Aorta (tissue), 5 donors: ENCODE measurements at places on chromosomes 5 and 9. TPM values are rescaled to one million over a fixed set of nuclear protein-coding genes. Genes with fewer than 3 reads are reported as not detected.

DNA sequence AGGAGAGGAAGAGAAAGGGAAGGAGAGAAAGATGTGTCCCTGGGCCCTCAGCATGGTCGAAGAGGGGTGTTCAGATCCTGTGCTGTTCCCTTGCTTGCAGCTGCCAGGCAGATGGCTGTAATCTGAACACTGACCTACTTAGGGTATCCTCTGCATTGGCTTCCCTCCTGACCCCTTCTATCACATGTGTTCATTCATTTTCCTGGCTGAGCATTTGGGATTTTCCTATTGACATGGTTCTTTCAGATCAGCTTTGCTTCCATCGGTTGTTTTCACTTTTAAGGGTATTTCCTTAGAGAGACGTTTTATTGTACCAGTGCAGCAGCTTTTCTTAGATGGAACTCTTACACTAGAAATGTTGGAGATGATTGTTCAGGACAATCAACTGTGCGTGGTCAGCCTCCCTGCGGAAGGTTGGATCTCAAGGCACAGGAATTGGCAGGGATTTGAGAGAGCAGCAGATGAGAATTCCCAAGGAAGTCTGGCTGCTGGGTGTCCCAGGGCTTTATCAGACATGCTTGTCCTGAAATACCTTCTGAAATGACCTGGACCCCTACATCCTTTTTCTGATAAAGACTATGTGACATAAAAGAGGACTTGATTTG lies 26.0 kb downstream of the ACTBL2 start:
- H3K4me3 ChIP-seq, result no peak overlapping the region
- H3K36me3 ChIP-seq, result no peaks in the 10 kb centered on the region
- DNase-seq, result no peak
- H3K4me1 ChIP-seq, result peaks cover 7% of the 10 kb centered on the region
- H3K27me3 ChIP-seq, result no peaks in the 10 kb centered on the region
- no peak overlapping the region for H3K27ac ChIP-seq

DNA sequence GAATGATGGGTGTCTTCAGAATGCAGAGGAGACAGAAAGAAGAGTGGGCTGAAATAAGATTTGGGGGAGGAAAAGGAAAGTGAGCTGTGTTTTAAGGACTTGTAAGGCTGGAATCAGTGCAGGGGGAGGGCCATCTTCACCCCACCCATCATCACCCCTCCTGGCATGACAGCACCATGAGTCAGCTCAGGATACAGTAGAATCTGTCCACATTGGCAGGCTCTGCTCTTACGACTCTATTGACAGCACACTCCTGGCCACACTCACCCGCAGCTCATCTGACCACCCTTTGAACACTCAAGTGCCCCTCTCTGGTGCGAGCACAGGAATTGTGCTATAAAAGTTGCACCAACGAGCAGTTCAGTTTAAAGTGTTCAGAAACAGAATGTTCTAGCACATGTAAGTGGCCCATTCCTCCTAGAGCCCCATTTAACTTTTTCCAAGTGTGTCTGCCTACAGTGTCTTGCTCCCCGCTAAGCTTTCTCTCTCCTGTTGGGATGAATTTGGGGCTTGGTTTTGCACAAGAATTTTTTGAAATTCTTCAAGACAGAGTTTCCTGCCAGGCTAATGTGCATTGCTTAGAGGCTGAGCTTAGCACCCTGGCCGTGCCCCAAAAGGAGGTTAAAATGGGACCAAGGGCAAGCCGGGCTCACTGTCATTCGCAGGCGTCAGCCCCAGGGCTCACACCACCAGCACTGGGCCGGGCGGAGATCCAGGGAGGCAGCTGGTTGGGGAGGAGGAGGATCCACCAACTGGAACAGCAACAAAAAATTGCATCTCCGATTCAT lies 12.0 kb downstream of the ADRA1B start:
- no peaks in the 10 kb centered on the region for H3K27me3 ChIP-seq
- no peak for DNase-seq
- no peak overlapping the region for H3K27ac ChIP-seq
- H3K4me3 ChIP-seq, result no peak overlapping the region

GRCh38 chr9:123658792-123659191 lies 271.1 kb downstream of the DENND1A start:
- no peak overlapping the region for H3K4me3 ChIP-seq
- H3K27me3 ChIP-seq, result no peaks in the 10 kb centered on the region
- no peak for DNase-seq
- no peaks in the 10 kb centered on the region for H3K36me3 ChIP-seq
- H3K27ac ChIP-seq, result no peak overlapping the region
- H3K4me1 ChIP-seq, result no peaks in the 10 kb centered on the region

- DNase-seq, result no peak
- no peaks in the 10 kb centered on the region for H3K36me3 ChIP-seq
- H3K27ac ChIP-seq, result no peak overlapping the region
- H3K4me1 ChIP-seq, result no peaks in the 10 kb centered on the region
- H3K4me3 ChIP-seq, result no peak overlapping the region
These were observed 119.1 kb upstream of the TBC1D2 start for GRCh38 chr9:98374385-98375051.

DNA sequence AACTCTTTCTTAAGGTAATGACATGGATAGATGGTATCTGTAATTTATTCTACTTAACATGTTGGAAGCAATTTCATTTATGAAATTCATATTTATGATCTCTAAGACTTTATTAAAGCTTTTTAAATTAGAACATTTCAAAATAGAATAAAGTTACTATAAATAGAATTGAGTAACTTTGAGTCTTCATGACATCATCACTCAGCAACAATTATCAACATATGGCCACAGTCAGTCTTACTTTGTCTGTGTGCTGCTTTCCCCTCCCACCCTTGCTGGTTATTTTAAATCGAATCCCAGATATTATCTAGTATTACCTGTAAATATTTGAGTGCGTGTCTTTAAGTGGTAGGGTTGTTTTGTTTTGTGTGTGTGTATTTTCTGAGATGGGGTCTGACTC lies 65.2 kb downstream of the IPO11 start:
- H3K27me3 ChIP-seq, result no peaks in the 10 kb centered on the region
- H3K4me3 ChIP-seq, result no peak overlapping the region
- no peak for DNase-seq
- no peaks in the 10 kb centered on the region for H3K4me1 ChIP-seq
- H3K36me3 ChIP-seq, result no peaks in the 10 kb centered on the region

DNA sequence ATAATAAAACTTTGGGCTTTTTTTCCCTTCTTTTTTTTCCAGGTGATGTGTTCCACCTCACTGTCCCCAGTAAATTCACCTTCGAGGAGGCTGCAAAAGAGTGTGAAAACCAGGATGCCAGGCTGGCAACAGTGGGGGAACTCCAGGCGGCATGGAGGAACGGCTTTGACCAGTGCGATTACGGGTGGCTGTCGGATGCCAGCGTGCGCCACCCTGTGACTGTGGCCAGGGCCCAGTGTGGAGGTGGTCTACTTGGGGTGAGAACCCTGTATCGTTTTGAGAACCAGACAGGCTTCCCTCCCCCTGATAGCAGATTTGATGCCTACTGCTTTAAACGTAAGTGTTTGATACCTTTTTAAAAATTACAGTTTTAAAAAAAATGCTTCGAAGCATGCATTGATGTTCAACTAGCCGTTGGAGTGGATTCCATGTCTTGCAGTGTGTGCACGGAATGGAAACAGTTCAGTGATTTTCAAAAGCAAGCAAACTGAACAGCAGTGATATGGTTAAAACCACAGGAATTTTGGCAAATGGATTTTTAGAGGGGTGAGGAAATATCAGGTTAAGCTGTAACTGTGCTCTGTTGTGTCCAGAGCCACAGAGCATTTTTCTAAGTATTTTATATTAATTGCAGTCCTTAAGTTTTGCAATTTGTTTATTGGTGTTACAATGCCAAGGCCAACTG lies 40.7 kb downstream of the VCAN start:
- H3K4me1 ChIP-seq, result peaks cover 5% of the 10 kb centered on the region
- H3K27ac ChIP-seq, result no peak overlapping the region
- no peak overlapping the region for H3K4me3 ChIP-seq

GRCh38 chr5:179177711-179178575 lies 117.8 kb downstream of the ZNF354C start:
- no peak overlapping the region for H3K27ac ChIP-seq
- H3K27me3 ChIP-seq, result no peaks in the 10 kb centered on the region
- no peaks in the 10 kb centered on the region for H3K4me1 ChIP-seq
- no peak overlapping the region for H3K4me3 ChIP-seq
- no peaks in the 10 kb centered on the region for H3K36me3 ChIP-seq
- DNase-seq, result peak; percentile 38

DNA sequence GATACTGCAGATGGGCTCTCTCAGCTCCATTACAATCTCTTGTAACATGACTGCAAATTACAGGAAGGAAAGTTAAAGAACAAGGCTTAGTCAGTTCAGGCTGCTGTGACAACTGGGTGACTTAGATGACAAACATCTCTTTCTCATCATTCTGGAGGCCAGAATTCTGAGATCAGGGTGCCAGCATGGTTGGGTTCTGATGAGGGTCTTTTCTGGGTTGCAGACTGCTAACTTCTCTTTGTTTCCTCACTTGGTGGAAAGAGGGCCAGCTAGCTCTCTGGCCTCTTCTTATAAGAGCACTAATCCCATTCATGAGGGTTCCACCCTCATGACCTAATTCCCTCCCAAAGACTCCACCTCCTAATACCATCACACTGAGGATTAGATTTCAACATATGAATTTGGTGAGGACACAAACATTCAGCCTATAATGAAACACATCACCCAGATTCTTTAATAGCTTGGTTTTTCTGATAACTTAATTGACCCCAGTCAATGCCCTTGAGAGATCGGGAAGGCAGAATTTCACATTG lies 73.6 kb upstream of the MAMDC2 start:
- no peak for DNase-seq
- no peaks in the 10 kb centered on the region for H3K4me1 ChIP-seq
- no peak overlapping the region for H3K27ac ChIP-seq

- DNase-seq, result no peak
- H3K27me3 ChIP-seq, result no peaks in the 10 kb centered on the region
- H3K27ac ChIP-seq, result no peak overlapping the region
- no peaks in the 10 kb centered on the region for H3K36me3 ChIP-seq
These were observed 470.5 kb downstream of the PDE4D start for GRCh38 chr5:59423021-59423420.

DNA sequence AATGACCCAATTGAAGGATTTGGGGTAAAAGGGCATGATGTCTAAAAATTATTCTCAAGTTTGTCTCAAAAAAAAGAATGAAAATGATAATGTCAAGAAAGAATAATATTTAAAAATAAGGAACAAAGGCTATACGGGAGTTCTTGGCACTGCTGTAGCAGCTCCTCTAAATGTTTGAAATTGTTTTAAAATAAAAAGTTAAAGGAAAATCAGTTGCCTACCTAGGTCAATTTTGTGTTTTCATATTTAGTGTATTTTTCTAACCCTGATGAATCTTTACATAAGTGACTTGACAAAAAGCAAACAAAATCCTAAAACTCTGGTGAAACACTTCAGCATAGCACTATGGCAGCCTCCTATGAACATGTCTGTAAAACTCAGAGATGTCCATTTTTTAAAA lies 56.4 kb downstream of the ALDH1A1 start:
- H3K27me3 ChIP-seq, result no peaks in the 10 kb centered on the region
- H3K4me3 ChIP-seq, result no peak overlapping the region
- H3K27ac ChIP-seq, result no peak overlapping the region
- H3K4me1 ChIP-seq, result no peaks in the 10 kb centered on the region
- DNase-seq, result no peak

DNA sequence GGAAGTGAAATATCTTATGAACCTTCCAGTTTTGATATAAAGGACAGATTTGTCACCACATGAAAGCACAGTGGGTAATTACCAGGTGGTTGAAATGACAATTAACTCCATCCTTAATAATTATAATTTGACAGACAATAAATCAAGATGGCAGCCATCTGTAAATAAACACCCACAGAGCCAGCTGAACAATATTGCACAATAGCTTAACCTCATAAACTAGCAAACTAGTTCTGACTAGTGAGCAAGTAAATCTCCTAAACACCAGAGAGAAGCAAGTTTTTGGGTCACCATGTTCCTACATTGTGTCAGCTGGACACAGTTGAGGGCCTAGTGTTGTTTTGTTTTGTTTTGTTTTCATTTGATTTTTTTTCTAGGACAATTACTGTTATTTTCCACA lies 577.4 kb downstream of the ACTL7B start:
- no peak overlapping the region for H3K27ac ChIP-seq
- no peak overlapping the region for H3K4me3 ChIP-seq
- no peaks in the 10 kb centered on the region for H3K4me1 ChIP-seq
- H3K36me3 ChIP-seq, result no peaks in the 10 kb centered on the region
- no peaks in the 10 kb centered on the region for H3K27me3 ChIP-seq

- no peak overlapping the region for H3K4me3 ChIP-seq
- no peak for DNase-seq
- H3K27me3 ChIP-seq, result no peaks in the 10 kb centered on the region
- peak overlapping the region; percentile 15 for H3K27ac ChIP-seq
- peaks cover 4% of the 10 kb centered on the region for H3K4me1 ChIP-seq
- H3K36me3 ChIP-seq, result no peaks in the 10 kb centered on the region
These were observed 410.3 kb downstream of the DTWD2 start for GRCh38 chr5:118578093-118578492.

- no peak overlapping the region for H3K4me3 ChIP-seq
- no peak overlapping the region for H3K27ac ChIP-seq
- H3K4me1 ChIP-seq, result peaks cover 2% of the 10 kb centered on the region
- H3K36me3 ChIP-seq, result no peaks in the 10 kb centered on the region
These were observed 125.1 kb downstream of the NPR3 start for GRCh38 chr5:32836176-32836575.

- H3K4me3 ChIP-seq, result no peak overlapping the region
- H3K36me3 ChIP-seq, result no peaks in the 10 kb centered on the region
- peak overlapping the region; percentile 92 for H3K27ac ChIP-seq
- H3K4me1 ChIP-seq, result peaks cover 6% of the 10 kb centered on the region
These were observed 64.4 kb downstream of the MAP1B start for GRCh38 chr5:72171667-72172066.

DNA sequence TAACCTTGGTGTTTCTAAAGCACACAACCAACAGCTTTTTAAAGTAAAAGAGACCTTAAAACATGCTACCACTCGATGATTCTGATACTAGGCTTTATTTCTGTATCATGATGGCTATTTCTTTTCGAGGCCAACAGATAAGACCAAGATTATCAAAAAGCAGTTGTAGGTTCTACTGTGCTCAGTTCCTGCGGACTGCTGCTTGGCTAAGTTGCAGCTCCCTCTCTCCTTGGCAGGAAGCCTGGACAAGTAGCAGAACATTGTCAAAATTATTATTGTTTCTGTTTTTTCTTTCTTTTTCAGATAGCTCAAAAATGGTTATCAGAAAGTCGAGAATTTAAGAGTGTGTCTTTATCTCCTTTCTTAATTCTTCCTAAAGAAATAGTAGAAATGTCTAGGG lies 607.6 kb downstream of the PTPRD start:
- no peak overlapping the region for H3K4me3 ChIP-seq
- no peak overlapping the region for H3K27ac ChIP-seq
- DNase-seq, result no peak

Gene PRLR
- polyA plus RNA-seq, result 0.08 TPM

Gene KCNN2
- not detected for polyA plus RNA-seq

Gene PKD2L2
- polyA plus RNA-seq, result not detected

Gene PTAR1
- polyA plus RNA-seq, result 9.0 TPM

Gene OLFML2A
- 0.20 TPM for polyA plus RNA-seq

Gene PHF19
- 25.9 TPM for polyA plus RNA-seq

Gene ZNF883
- 1.9 TPM for polyA plus RNA-seq

Gene SEC24A
- polyA plus RNA-seq, result 10.0 TPM

Gene PCDHGA3
- polyA plus RNA-seq, result 0.50 TPM

Gene EIF4EBP3
- polyA plus RNA-seq, result 27.8 TPM
